ENCODE measurements at places on chromosomes 16 and 17.

- DNase-seq: no peak
Observed at GRCh38 chr16:52561910-52562741, 15.2 kb upstream of the TOX3 start.

- DNase-seq: no peak
Observed at GRCh38 chr16:68374961-68375660, 64.3 kb downstream of the PRMT7 start.

DNA sequence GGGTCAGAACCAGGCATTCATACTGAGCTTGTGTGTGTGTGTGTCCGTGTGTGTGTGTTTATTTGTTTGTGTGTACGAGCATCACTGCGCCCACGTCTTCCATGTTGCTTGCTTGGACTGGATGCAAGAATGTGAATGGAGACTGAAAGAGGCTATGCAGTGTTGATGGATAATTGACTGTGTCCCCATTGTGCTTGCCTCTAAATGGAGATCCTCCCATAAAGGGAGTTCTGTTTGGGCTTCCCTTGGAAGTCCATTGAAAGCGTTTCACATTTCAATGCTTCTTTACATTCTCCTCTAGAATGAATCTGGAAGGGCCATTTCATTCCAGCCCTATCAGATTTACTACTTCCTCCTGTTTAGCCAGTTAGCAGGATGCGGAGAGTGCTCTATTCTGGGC, 124.0 kb downstream of the GP2 start:
- DNase-seq: no peak

DNA sequence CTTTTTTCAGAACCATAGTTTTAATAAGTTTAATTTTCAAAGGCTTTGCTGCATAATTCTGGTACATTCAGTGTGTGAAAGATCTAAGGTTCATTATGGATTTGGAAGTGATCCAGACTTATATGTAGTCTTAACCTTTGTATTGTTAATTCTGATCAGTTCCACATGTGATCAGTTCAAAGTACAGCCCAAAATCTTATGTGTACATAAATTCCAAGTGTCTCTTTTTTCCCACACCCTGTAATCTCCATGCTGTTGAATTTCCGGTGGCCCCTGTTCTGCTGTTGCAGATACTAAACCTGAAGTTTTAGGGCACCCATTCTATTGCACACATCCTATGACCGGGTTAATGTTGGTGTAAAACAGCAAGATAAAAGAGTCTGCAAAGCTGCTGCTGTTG, 1147.5 kb upstream of the CDH8 start:
- no peak for DNase-seq

DNA sequence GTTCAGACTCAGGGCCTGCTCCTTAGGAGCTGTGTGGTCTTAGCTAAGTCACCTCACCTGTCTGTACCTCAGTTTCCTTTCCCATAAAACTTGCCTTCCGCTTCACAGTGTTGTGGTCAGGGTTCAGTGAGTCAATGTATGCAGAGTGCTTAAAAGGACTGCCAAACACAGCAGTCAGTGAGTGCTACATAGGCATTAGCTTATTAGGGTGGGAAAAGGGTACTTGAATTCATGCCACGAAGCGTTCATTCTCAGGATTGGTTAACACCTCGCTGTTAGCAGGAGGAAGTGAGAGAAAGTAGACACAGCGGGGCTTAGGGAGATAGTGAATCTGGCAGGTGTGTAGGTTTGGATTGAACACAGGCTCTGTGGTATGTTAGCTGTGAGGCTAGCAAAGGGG, 155.2 kb downstream of the SHISA9 start:
- no peak for DNase-seq

GRCh38 chr17:77366558-77367245, 225.9 kb downstream of the SEC14L1 start:
- DNase-seq: peak; percentile 72

DNA sequence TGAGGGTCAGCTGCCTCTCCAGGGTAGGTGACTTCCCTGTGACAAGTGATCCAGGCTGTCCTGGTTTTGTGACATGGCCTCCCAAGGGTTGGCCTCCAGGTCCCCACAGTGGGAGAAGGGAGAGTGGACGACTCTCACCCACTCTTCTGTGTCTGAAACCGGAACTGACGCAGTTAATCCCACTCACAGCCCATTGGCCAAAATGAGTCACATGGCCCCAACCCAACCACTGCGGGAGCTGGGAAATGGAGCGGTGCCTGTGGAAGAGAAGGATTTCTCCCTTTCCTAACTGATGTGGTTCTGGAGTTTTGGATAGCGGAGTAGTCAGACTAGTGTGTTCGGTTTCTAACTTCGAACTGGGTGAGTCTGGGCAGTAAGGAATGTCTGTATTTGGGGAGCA, 79.4 kb downstream of the ABCC6 start:
- no peak for DNase-seq

GRCh38 chr16:57486858-57487834, 853 bp upstream of the DOK4 start:
- no peak for DNase-seq

DNA sequence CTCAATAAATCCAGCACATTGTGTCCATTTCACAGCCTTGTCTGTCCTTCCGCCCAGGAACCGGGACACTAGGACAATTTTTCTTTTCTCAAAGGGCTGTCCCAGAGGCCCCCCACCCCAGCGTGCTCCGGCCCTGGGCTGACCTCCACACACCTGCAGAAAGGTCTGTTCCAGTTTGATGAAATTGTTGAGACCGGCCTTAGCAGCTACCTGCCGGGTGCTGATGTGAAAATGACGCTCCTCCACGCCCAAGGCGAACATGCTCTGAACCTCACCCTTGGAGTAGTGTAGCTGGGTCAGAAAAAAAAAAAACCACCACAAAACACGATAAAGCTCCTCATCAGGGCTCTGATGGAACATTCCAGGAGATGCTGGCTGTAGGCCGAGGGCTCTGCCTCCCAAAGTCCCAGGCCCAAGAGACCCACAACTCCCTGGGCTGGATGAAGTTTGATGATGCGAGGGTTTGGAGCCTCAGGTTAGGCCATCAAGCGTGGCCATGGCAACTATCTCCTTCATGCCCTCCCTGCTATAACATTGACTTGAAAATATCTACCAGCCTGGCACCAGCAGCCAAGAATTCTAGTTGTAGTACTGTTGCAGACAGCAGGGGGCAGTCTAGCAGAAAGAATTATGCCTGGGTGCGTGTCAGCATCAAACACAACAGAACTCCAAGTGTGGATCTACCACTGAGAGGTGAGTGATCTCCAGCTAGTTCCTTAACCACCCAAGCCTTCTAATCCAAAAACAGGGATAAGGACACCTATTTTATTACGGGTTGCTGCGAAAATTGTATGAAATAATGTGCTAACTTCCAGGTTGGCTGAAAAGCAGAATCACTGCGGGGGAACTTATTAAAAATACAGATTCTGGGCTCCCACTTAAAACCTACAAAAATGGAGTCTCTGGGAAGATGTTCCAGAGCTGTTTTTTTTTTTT, 62.1 kb downstream of the RMI2 start:
- DNase-seq: peak; percentile 89

- no peak for DNase-seq
Observed at GRCh38 chr16:85550422-85550864, 62.7 kb upstream of the GSE1 start.

- no peak for DNase-seq
Observed at GRCh38 chr17:71849783-71850768, 270.7 kb upstream of the SOX9 start.

- no peak for DNase-seq
Observed at GRCh38 chr16:89103156-89103555, 9.5 kb downstream of the ACSF3 start.

DNA sequence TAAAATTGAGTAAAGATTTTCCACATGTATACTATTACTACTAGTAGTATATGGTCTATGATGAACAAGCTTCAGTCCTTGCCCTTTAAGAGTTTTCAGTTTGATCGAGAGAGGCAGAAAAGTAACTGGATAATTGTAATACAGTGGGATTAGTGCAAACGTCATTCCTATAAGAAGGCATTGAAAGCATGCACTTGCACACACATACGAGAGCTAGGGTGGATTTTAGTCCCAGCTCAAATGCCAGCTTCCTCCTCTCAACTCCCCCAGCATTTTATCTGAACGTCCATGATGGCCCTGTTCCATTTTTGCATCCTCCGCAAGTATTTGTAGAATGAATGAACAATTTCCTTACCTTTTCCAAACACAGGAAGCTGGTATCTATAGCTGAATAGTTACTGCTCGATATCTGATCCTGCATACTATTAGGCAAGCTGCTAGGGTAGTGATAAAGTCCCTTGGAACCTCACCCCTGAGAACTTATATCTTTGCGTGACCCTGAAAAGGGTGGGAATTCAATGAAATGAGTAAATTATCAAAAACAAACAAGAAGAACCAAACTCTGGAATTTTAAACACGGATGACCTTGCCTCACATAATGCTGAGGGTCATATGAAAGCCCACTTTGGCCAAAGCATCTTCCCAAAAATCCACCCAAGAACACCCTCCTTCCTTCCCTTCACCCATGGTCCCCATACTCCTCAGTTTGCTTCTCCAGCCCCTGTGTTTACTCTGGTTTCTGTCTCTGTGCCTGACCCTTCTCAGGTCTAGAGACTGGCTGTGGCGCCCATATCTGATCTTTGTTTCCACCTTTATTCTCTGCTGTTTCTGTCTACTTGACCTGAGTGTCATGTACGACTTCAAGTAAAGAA, 60.5 kb downstream of the TMEM100 start:
- DNase-seq: no peak

DNA sequence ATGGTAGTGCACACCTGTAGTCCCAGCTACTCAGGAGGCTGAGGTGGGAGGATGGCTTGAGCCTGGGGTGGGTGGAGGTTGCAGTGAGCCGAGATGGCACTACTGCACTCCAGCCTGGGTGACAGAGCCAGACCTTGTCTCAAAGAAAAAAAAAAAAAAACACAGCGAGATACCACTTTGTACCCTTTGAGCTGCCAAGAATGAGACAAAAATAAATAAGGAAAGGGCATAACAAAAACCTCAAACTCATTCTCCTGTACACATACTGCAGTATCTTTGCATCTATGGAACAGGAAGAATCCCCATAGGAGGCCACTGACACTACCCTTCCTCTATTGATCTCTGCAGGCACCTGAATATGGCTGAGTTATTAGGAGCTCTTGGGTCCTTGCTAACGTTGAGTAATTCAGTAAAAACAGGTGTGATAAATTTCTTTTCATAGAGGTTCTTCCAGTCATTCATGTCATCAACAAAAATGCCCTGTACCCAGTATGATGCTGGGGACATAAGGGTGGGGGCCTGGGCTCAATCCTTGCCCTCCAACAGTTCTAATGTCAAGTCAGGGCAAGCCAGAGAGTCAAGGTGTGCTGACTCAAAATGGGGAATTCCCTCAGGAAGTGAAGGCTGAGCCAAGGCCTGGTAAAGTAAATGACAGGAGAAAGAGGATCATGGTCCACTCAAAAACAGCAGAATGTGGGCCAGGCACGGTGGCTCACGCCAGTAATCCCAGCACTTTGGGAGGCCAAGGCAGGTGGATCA, 26.9 kb downstream of the RANBP10 start:
- DNase-seq: no peak

DNA sequence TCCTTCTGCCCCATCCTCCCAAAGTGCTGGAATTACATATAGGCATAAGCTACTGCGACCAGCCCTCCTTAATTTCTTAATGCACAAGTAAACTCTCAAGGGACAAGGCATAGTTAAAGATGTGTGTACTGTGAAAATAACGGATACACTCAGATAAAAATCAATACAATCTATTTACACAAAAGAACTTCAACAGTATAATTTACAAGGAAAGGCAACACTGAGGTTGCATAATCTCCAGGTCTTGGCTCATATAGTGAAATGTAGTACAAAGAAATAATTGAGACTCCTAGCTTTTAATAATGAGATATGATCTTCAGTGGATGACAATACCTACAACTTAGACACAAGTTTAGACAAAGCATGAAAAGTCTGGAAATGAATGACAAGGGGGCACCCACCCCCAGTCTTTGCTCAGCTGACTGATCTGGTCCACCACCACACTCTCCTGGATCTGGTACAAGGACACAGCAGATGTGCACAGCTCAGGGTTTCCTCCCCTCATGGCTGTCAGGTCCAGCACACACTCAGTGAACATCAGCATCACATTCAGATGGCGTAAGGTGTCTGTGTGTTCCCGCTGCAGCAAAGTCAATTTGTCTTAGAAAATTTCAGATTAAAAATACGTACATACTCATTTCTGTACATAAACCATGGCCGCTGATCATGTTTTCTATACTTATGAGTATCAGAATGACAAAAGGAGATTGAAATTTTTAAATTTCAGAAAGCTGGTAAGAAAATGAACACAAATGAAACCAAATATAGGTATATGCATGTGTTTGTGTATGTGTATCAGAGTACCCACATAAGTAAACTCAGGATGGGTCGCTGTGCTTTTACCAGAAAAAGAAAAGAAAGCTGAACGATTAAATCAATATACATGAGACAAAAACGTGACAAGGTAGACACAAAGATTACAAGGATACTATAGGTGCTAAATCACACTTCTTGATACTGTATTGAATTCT, 33.7 kb upstream of the ALDH3A1 start:
- DNase-seq: no peak

DNA sequence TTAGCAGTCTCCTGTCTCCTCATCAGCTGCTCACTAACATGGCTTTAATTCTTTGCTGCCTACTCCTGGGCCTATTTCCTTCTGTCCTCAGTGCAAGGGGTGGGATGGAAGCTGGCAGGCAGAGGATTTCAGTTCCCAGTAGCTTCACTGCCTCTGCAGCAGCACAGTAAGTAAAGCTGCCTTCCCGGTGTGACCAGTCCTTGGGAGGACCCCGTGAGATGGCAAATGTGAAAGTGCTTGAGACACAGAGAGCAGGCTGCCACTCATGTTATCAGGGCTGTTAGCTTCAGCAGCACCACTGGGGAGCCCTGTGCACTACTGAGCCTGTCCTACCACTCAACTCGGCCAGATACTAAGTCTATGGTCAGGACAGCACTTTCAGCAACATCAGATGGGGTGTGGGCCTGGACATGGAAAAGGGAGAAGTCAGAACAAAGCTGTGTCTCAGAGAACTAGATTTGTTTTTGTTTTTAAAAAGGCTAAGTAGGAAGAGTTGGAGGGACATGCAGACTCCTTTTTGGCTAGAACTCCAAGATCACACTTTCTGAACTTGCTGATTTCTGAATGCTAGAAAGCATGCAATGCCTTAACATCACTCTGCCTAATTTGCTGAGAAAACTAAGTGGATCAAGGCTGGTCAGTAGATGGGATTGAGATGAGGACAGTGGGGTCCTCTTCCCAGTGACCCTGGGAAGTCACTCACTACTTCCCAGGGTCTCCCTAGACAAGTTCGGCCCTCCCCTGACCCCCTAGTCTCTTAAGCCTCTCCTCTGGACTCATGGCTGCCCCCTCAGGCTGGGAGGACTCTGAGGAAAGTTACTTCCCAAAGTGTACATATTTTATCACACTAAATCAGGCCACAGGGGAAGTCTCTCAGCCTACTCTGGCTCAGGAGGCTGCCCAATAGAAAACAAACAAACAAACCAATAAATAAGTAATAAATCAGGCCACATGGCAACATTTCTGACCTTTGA, 1.1 kb downstream of the ACSF2 start:
- peak; percentile 77 for DNase-seq

- no peak for DNase-seq
Observed at GRCh38 chr16:83159049-83159448, 532.3 kb downstream of the CDH13 start.

GRCh38 chr16:71568551-71568950, 8.3 kb downstream of the TAT start:
- DNase-seq: no peak

GRCh38 chr17:3683054-3683511, 12.9 kb downstream of the P2RX5 start:
- DNase-seq: peak; percentile 96

GRCh38 chr17:32519228-32520103, 32.7 kb downstream of the CDK5R1 start:
- DNase-seq: peak; percentile 98

- DNase-seq: no peak
Observed at GRCh38 chr16:13421726-13422125, 498.2 kb upstream of the ERCC4 start.

GRCh38 chr17:44909681-44910144, 5.6 kb downstream of the GFAP start:
- peak; percentile 35 for DNase-seq
